ENCODE measurements at places on chromosomes 13 and 19.

DNA sequence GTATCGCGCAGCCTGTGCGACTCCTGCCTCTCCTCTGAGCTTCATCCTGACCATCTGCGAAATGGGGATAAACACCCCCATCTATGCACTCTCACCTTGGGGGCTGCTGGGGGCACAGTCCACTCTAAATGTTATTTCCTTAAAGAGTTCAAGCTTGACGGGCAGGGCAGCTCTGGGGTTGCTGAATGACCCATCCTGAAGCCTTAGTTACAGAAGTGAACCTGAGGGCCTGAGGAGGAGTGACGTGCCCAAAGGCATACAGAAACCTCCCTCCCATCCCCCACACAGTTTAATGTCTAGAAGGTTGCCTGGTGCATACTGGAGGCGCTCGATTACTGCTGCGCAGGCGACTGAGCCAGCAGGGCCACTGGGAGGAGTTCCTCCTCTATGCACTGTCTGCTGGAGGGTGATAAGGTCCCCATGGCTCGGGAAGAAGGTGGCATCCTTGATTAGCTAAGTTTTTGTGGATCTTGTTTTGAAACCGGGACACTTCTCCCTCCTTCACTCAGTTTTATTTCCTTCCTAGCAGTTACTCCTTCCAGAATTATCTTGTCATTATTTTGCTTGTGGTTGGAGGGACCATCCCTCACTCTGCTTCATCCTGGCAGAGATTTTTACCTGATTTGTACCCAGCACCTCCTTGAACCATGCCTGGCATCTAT, 572 bp upstream of the FKBP8 start:
- DNase-seq: peak; percentile 44

DNA sequence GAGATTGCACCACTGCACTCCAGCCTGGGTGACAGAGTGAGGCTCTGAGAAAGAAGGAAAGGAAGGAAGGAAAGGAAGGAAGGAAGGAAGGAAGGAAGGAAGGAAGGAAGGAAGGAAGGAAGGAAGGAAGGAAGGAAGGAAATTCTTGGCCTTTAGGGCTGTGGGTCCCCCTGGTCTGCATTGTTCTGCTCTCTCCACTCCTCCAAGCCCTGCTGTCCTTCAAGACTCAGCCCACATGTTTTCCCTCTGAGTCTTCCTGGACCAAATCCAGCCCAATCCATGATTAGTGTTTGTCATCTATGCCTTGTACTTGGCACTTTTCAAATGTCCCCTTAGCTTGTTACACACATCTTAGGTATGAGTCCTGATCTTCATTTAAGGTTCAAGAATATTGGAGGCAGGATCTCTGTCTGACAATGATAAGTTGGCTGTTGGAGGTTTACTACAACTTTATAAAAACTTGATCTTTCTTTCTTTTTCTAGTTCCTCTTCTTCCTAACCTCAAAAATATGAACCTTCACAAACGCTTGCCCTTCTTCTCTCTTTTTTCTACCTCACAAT, 48.8 kb upstream of the INTS6 start:
- DNase-seq: no peak

DNA sequence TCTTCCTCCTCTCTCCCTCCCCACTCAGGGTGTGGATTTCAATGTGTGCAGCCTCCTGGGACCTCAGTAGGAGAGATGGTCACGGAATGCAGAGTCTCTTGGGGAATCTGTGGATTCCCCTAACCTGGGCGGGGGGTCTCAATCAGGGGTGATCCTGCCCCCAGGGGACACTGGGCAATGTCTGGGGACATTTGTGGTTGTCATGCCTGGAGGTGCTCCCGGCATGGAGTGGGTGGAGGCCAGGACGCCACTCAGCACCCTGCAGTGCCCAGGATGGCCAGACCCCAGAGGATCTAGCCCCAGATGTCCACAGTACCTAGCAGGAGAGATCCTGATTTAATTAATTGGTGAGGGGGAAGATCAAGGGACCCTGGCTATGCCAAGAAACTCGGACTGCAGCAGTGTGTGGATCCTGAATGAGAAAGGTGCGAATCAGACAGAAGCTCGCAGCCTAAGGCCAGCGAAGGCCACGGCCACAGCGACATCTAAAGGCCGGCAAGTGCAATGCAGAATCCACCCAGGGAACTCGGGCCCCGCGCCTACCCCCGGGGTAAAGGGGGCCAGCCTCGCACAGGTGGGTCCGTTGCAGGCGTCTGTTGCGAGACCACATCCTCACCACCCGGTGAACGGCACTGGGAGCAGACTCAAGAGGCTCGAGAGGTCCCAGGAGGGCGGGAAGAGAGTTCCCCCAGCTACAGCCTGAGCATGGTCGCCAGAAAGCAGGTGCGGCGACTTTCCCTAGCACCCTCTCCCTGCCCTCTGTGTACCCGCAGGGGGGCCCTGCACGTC, 88.8 kb downstream of the GNG7 start:
- DNase-seq: peak; percentile 32

GRCh38 chr13:36553491-36553890, 120.3 kb upstream of the SERTM1 start:
- DNase-seq: no peak

GRCh38 chr19:14411161-14411937, 7.8 kb downstream of the DDX39A start:
- DNase-seq: no peak

DNA sequence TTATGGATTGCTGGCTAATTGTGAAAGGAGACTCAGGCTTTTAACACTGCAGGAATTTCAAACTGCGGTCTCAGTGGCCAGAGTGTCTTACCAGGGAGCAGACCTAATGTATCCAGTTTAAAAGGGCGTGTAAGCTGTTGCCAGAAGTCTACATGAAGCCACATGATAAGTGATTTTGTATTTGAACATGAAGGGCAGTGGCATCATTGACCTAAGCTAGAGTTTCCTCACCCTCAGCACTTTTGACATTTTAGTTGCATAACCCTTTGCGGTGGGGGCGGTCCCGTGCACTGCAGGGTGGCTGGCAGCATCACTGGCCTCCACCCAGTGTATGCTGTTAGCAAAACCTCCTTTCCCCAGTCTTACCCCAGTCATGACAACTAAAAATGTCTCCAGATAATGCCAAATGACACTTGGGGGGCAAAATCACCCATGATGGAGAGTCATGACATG, 23.7 kb upstream of the GPR18 start:
- no peak for DNase-seq

DNA sequence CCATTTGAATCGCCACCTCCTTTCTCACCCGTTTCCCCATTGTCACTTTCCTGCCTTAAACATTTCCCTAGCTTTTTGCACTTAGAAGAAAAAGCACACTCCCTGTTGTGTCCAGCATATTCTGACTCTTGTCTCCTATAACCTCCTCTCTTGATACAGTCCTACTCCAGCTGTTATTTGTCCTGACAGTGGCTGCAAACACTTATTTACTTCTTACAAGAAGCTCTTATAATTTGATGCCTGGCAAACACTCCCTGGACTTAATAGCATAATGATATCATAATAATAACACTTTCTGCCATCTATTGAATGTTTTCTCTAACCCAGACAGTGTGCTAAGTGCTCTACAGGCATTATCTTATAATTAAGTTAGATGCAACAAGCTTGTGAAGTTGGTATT, 76.6 kb downstream of the DGKH start:
- no peak for DNase-seq

DNA sequence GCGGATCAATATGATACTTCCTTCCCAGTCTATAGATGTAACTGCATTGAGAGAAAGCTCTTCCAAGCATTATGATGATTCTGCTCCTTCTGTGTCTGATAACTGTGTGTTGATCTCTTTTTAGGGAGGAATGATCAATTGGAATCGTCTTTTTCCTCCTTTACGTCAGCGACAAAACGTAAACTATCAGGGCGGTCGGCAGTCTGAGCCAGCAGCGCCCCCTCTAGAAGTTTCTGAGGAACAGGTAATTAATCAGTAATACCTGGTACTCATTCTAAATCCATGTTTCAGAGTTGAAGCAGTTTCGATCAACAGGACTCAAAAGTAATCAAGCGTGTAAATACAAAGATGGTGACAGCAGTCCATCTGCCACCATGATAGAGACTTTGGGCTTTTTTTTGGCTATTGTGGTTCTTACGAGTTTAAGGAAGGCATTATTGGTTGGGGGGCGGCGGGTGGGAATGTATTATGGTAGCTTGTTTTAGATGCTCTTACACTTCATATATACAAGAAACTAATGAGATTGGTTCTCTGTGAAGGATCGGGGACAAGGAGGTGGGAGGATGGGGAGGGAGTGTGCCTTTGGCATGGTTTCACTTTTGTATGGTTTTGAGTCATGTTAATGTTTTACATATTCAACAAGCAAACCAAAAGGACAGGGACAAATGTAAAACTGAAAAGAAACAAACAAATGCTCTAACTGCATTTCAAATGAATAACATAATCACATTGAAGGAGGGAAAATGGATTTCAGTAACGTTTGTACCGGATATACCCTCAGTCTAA, 60.7 kb upstream of the GPR183 start:
- no peak for DNase-seq

Data from activated T-helper 1 cell treated with anti-CD3 and anti-CD28 coated beads, Interleukin-2, amount 50 U/mL, for 16 hours (primary cell).